Activated T-cell treated with anti-CD3 and anti-CD28 coated beads, Interleukin-2, amount 50 U/mL, for 72 hours (primary cell): ENCODE measurements at places on chromosomes 2 and 18.

- DNase-seq: no peak
- H3K27me3 ChIP-seq: no peaks in the 10 kb centered on the region
- H3K36me3 ChIP-seq: no peaks in the 10 kb centered on the region
- no peak overlapping the region for H3K4me3 ChIP-seq
- H3K27ac ChIP-seq: no peak overlapping the region
- H3K4me1 ChIP-seq: peaks cover 4% of the 10 kb centered on the region
Observed at GRCh38 chr2:37771600-37772088, 100.2 kb upstream of the CDC42EP3 start.

- peaks cover 14% of the 10 kb centered on the region for H3K27me3 ChIP-seq
- no peaks in the 10 kb centered on the region for H3K36me3 ChIP-seq
- no peaks in the 10 kb centered on the region for H3K4me1 ChIP-seq
- H3K27ac ChIP-seq: no peak overlapping the region
- no peak for DNase-seq
Observed at GRCh38 chr2:205937211-205937610, 148.8 kb downstream of the INO80D start.

DNA sequence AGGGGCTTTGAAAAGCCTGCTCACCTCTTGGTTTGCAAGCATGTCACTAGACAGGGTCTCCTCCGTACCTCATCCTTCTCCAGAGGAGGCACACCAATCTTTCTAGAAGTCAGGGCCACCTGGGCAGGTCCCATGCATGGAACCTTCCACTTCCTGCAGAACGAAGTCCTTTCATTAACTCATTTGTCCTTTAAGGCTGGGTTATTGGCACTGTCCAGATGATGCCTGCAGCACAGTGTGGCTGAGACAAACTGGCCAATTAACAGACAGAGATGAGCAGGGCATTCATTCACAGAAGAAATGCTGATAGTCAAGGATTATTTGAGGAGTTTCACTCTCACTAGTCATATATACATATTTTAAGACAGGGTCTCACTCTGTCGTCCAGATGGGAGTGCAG lies 245.3 kb downstream of the TFCP2L1 start:
- no peak overlapping the region for H3K27ac ChIP-seq
- peaks cover 16% of the 10 kb centered on the region for H3K27me3 ChIP-seq
- H3K4me3 ChIP-seq: no peak overlapping the region
- H3K36me3 ChIP-seq: no peaks in the 10 kb centered on the region
- no peak for DNase-seq

DNA sequence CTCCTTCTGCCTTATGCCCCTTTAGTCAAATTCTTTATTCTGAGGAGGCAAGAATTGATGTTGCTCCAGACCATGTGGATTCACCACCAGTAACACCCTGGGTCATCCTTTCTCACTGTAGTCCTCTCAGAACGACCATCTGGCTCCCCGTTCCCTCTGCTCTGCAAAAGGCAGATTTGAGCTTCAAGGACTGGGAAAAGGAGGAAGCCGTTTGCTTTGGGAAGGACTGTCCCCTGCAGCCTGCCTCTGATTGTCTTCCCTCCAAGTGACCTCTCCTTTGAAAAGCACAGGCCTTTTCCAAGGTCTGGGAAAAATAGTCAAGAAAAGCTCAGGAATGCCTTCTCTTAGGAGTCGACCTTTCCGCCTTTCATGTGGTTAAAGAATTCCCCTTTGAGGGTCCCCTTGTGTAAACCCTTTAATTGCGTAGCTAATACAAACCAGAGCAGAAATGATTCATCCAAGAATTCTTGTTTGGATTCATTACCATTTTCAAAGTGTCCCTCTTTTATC lies 130.1 kb upstream of the COPS8 start:
- H3K36me3 ChIP-seq: no peaks in the 10 kb centered on the region
- DNase-seq: no peak
- H3K27me3 ChIP-seq: peaks cover 39% of the 10 kb centered on the region
- H3K4me3 ChIP-seq: no peak overlapping the region

DNA sequence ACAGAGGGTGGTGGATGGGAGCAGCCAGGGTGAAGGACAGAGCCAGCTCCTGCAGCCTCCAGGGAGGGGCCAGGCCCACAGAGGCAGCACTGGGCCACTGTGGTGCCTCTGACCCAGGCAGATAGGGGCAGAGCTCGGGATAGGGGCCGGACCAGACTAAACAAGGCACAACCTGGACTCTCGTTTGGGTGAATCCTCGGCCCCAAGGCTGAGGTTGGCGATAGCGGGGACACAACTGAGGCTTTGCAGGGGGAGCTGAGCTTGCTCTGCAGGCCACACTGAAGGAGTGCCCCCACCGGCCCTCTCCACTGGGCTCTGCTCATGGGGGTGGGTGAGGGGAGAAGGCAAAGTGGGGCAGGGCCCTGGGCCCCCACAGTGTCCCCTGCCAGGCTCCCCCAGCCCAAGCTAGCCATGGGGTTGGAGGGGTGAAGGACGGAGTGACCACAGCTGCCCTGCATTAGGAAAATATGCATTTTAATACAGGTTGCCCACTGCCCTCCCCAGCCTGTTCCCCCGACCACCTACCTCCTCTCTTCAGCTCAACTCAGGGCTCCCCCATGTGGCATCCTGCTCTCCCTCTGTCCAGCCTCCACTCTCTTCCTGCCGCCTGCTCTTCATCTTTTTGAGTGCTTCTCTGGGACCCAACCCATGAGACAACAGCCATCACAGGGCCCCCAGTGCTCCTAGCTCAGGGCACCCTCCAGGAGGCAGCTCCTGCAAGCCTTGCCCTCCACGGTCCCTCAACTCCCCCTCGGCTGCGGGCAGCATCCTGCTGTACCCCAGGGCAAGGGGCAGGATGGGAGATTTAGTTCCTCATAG lies 152.8 kb downstream of the INHBB start:
- H3K27me3 ChIP-seq: peaks cover 6% of the 10 kb centered on the region
- H3K27ac ChIP-seq: no peak overlapping the region
- no peaks in the 10 kb centered on the region for H3K4me1 ChIP-seq
- DNase-seq: no peak
- no peak overlapping the region for H3K4me3 ChIP-seq

DNA sequence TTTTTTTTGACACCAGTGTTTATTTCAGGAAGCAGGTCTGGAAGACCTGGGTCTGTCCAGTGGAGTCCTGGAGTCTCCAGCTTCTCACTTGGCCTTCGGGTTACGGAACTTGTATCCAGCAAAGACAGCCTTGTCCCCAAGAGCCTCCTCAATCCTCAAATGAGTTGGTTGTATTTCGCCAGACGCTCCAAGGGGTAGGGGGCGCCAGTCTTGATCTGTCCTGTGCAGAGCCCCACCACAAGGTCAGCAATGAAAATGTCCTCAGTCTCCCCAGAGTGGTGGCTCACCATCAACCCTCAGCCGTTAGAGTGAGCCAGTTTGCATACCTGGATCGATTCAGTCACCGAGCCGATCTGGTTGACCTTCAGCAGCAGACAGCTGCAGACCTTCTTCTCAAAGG lies 21.9 kb downstream of the ASXL2 start:
- no peak overlapping the region for H3K4me3 ChIP-seq
- no peak for DNase-seq
- no peaks in the 10 kb centered on the region for H3K36me3 ChIP-seq
- no peak overlapping the region for H3K27ac ChIP-seq
- H3K27me3 ChIP-seq: no peaks in the 10 kb centered on the region
